ENCODE measurements at places on chromosomes 6 and 20.

GRCh38 chr6:71383476-71383875 lies 94.9 kb downstream of the OGFRL1 start:
- no peak overlapping the region for H3K27ac ChIP-seq
- no peak for DNase-seq
- no peak overlapping the region for H3K4me3 ChIP-seq
- H3K4me1 ChIP-seq: no peaks in the 10 kb centered on the region
- no peaks in the 10 kb centered on the region for H3K36me3 ChIP-seq

GRCh38 chr6:34094474-34095135 lies 51.3 kb downstream of the GRM4 start:
- DNase-seq: no peak
- H3K4me3 ChIP-seq: no peak overlapping the region
- H3K27me3 ChIP-seq: no peaks in the 10 kb centered on the region
- H3K4me1 ChIP-seq: no peaks in the 10 kb centered on the region

DNA sequence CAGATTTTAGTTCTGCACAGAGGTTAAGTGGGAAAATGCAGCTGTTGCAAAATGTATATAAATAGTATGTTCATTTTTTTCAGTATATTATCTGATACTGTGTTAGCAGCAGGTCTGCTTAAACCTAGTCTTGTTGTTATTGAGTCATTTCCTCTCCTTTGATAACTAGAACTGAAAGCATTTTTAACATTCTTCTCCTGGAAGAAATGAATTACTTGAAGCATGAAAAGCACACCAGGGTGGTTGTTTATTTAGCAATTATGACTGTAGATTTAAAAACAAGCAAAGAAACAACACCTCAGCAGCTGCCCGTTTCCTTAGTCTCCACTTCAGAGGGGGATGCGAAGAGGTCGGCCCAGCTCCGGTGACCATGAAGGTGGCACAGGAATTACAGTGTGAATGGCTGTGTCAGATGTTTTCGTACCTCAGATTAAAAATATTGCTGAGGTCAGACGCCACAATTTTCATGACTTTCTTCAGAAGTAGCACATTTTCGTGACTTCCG lies 53.5 kb downstream of the GOPC start:
- no peaks in the 10 kb centered on the region for H3K27me3 ChIP-seq
- H3K4me3 ChIP-seq: no peak overlapping the region
- H3K27ac ChIP-seq: no peak overlapping the region

DNA sequence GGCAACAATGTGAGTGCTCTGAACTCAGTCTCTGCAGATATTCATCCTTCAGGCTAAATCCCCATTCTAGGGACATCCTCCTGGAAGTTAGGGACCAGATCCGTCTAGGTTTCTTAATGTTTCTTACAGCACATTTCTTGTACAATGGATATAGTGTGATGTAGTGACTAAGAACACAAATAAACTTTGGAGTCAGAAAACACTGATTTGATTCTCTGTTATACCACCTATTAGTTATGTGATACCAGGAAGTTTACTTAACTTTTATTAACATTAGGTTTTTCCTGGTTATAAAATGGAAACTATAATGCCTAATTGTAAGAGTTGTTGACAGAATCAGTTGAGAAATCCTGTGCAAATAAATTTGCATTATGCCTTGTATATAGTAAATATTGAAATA lies 57.6 kb upstream of the KCNQ5 start:
- no peaks in the 10 kb centered on the region for H3K27me3 ChIP-seq
- no peaks in the 10 kb centered on the region for H3K36me3 ChIP-seq

DNA sequence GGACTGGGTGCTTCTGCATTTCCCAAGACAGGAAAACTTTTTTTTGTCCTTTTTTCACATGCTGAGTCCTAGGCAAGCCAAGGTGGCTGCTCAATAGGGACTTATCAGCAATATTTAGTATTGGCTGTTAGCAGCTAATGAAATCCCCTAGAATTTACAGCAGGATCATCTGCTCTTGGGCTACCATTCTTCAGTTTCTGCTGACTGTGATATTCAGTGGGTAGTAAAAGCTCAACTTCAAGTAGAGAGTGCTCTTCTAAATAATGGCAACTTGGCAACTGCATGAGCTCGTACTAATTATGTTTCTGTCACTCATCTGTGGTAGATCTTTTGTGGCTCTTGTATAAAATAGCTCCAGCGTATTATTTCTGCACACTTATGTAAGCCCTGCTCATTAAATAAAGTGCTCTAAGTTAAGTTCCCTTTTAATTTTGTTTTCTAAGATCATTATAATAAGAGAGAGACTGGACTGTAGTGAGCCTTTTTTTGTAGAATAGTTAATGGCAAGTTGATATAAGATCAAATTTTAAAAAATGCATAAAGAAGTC lies 110.3 kb downstream of the SLC35F1 start:
- H3K36me3 ChIP-seq: no peaks in the 10 kb centered on the region
- H3K4me3 ChIP-seq: no peak overlapping the region
- no peak overlapping the region for H3K27ac ChIP-seq
- no peak for DNase-seq
- no peaks in the 10 kb centered on the region for H3K27me3 ChIP-seq
- no peaks in the 10 kb centered on the region for H3K4me1 ChIP-seq

All from Karpas-422 (cell line).